ENCODE measurements at places on chromosomes 16 and 17.

DNA sequence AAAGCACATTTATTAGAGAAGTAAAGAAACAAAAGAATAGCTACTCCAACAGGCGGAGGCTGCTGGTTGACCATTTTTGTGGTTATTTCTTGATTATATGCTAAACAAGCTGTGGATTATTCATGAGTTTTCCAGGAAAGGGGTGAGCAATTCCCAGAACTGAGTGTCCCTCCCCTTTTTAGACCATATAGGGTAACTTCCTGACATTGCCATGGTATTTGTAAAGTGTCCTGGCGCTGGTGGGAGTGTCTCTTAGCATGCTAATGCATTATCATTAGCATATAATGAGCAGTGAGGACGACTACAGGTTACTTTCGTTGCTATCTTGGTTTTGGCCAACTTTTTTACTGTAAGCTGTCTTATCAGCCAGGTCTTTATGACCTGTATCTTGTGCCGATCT, 12.2 kb upstream of the HS3ST4 start:
- DNase-seq = no peak

- no peak for DNase-seq
Measured at GRCh38 chr16:89344458-89344834, 126.9 kb downstream of the ZNF778 start.

GRCh38 chr16:13012601-13013000, 111.2 kb downstream of the SHISA9 start:
- DNase-seq = no peak

DNA sequence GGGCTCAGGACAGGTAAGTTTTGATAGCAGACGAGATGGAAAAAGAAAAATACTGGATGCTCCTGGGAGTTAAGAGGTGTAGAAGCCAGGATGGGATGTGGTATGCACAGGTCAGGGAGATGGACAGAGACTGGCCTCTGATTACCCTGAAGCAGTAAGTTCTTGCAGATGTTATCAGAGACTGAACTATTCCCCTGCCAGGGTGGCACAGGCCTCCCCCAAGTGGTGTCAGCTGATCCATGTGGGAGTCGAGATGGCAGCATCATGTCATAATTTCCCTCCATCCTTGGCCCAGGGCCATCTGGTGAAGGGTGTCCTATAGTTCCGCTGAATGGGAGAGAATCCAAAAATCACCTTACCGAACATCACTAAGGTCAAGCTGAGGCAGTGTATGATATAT, 14.1 kb upstream of the NKD1 start:
- DNase-seq = no peak

- no peak for DNase-seq
Measured at GRCh38 chr16:79836144-79836543, 235.6 kb upstream of the MAF start.

DNA sequence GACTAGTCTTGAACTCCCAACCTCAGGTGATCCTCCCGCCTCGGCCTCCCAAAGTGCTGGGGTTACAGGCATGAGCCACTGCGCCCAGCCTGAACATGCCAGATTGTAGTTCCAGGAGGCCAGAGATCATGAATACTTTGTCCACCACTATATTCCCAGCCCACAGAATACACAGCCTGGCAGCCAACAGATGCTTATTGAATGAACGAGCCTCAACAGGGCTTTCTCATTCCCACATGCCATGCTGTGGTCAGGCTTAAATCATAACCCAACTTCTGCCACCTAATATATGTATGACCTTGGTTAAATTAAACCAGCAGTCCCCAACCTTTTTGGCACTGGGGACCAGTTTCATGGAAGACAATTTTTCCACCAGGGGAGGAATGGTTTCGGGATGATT, 3.1 kb upstream of the TMEM219 start:
- DNase-seq = no peak

- DNase-seq = no peak
Measured at GRCh38 chr17:50443505-50443974, 17.5 kb downstream of the ACSF2 start.

GRCh38 chr17:72446525-72447250, 325.9 kb downstream of the SOX9 start:
- no peak for DNase-seq

- DNase-seq = no peak
Measured at GRCh38 chr16:17346621-17347569, 123.9 kb downstream of the XYLT1 start.

- no peak for DNase-seq
Measured at GRCh38 chr16:16112450-16113053, 110.7 kb downstream of the ABCC6 start.

DNA sequence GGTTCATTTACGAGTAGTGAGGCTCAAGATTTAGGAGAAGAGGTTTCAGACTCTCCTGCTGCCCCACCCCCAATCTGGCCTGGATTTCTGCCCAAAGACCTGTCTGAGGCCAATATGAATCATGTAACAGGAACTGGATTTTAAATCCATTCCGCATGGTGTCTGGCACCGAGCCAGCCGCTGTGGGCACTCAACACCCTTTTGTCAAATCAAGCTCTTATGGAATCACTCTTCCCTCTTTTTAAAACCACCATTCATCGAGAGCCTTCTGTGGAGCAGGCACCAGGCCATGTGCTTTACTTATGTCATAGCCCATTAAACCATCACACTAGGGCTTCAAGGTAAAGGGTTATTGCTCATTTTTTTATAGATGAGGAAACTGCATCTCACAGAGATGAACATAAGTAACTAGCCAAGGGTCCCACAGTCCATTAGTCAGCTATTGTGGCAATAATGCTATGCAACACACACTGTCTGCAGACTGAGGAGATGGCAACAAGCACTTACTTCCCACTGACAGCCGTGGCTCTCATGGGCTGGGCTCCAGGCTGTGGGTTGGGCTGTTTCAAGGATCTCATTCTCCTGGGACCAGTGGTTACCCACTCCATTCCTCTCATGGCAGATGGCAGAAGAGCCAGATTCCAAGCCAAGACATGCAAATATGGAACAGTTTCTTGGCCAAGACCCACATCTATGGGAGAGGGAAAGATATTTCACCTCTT, 93.6 kb downstream of the WSCD1 start:
- no peak for DNase-seq

- no peak for DNase-seq
Measured at GRCh38 chr17:2017274-2017941, 7.7 kb downstream of the RTN4RL1 start.

Data from activated T-cell treated with anti-CD3 and anti-CD28 coated beads for 1 hour (primary cell).